ENCODE measurements at places on chromosomes 1 and 21.

DNA sequence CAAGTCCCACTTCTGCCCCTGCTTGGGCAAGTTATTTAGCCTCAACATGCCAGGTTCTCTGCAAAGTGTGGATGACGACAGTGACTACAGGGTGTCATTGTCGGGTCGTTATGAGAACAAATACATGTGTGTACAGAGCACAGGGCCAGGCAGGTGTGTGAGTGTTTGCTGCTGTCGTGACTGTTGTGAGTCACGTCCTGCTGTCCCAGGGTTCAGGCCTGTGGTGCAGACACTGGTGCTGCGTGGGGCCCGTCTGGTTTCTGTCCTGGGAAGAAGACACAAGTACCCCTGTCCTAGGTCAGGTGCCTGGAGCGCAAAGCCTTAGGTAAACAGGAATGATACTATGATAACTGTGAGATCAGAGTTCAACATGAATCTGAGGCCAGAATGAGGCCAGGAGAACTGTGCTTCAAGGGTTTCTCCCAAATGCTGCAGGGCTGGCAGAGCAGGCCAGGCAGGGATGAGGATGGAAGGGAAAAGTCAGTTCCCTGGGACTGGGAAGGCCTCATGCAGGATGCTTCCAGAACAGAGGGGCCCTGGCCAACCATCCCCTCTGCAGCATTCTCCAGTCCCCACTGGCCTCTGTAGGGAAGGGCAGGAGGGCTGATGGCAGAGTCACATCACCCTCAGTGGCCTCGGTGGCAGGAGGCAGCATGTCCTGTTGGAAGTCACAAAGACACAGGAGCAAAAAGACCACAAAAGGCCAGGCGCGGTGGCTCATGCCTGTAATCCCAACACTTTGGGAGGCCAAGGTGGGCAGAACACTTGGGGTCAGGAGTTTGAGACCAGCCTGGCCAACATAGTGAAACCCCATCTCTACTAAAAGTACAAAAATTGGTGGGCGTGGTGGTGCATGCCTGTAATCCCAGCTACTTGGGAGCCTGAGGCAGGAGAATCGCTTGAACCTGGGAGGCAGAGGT is 15.7 kb downstream of the GPR157 start:
- DNase-seq = no peak

DNA sequence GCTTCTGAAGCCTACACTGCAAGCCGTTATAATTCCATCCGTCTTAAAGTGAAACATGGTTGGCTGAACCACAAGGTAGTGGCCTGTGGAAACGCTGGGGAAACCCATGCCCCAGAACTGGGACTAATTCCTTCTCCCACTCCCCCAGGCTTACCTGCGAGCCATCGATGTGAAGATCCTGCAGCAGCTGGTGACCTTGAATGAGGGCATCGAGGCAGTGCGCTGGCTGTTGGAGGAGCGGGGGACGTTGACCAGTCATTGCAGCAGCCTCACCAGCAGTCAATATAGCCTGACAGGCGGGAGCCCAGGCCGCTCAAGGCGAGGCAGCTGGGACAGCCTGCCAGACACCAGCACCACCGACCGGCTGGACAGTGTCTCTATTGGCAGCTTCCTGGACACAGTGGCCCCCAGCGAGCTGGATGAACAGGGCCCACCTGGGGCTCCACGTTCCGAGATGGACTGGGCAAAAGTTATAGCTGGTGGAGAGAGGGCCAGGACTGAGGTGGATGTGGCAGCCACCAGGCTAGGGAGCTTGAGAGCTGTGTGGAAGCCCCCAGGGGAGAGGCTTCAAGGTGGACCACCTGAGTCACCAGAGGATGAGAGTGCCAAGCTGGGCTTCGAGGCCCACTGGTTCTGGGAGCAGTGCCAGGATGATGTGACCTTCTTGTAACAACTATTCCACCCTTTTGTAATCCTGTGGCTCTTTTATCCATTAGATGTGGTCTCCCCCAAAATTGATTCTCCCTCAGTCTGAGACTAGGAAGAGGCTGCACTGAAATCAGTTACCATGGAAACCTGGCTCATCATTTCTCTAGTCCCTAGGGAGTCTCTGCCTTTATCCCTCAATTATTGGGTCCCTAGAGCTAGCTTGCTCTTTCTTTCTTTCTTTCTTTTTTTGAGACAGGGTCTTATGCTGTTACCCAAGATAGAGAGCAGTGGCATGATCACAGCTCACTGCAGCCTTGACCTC is 16.7 kb downstream of the LURAP1 start:
- no peak for DNase-seq

GRCh38 chr1:94512816-94513215 is 28.7 kb downstream of the F3 start:
- no peak for DNase-seq

- no peak for DNase-seq
Observed at GRCh38 chr1:156119503-156120209, 5.1 kb downstream of the LMNA start.

- DNase-seq = no peak
Observed at GRCh38 chr1:31161571-31161970, 78.1 kb downstream of the NKAIN1 start.

DNA sequence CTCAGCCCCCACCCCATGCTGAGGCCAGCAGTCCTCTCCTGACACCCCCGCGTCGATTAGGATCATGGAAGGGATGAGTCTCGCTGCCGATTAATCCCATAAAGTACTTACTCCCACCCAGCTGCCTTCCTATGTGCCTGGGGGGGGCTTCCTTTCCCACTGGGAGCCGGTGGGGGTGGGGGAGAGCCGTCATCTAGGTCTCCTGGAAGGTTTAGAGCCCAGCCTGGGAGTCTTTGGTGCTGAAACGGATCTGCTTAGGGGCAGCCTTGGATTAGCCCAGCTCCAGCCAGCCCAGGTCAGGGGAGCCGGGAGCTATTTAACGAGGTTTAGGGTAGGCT is 9.8 kb downstream of the SAMD11 start:
- DNase-seq = no peak

GRCh38 chr1:111955755-111956154 is 33.7 kb downstream of the KCND3 start:
- DNase-seq = no peak

DNA sequence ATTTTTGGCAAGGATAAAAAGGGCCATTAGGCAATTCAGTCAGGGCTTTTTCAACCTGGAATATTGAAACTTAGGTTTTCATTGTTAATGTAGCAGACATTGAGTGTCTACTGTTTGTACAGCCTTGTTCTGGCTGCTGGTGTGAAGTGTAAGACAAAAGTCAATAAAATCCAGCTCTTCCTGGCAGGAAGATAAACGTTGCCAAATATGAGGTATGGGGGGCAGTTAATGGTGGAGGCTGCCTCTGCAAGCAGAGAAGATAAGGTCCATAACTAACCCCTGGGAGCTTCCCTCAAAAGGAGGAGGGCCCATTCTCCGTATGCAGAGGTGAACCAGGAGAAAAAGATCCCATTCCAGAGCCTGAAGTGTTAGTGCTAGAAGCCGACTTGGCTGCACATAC is 19.5 kb upstream of the SHE start:
- DNase-seq = no peak

DNA sequence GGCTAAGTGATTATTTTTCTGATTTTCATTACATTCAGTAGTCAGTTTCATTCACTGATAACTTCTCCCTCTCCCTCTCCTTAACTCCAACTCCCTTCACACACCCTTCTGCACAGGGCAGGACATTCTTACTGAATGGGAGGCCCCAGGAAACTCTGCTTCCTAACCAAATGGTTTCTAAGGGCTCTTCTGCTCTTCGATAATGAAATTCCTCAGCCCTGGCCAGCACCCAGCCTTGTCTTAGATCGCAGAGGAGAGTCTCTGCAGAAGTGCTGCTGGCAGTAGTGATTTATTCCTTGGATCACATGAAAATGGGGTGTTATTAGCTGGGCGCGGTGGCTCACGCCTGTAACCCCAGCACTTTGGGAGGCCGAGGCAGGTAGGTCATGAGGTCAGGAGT is 16.4 kb downstream of the PLEKHM2 start:
- DNase-seq = no peak

GRCh38 chr21:25025596-25025995 is 581.7 kb downstream of the MRPL39 start:
- no peak for DNase-seq

DNA sequence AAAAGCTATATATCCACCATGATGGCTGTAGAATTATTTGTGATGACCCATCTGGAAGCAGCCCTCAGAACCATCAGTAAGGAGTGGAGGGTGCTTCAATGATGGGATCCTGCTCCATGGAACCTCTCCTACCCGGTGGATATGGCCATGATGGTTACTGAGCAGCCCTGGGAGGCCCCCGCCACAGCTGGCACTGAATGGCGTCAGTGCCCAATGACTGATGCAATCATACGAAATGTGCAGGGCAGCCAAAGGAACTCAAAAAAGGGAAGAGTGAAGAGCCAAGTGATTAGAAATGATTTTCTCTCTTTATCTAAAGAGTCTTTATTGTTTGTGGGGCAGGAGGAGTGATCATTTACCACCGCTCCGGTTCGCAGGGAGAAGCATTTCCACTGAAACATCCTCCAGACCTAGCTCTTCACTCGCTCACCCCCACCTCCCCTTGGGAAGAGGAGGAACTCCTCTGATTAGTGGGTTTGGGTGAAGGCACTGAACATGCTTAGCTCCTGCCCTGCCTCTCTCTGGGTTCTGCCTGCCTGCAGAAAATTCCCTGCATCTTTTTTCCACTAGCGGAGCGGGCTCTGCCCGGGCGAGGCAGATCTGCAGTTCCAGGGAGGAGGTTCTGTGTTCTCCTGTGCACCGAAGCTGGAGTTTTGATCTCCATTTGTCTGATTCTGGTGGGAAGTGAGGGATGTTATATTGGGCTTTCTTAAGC is 260.3 kb downstream of the GRIK3 start:
- no peak for DNase-seq

DNA sequence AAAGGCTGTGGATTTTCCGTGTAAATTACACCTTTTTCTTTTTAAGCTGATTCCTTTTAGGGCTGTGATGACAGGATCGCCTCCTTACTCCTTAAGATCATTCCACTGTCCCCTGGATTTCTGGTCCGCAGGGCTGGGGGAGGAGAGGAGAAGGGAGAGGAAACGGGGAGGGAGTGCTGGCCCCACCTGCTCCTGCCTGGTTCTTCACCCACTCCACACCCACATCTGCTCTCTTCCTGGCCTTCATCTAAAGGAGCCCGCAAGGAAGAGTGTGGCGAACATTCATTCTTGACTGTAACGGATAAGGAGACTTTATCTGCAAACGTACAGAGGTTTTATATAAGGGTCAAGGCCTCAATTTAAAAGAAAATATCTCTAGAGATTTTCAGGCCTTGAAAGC is 242.0 kb downstream of the RHOU start:
- DNase-seq = no peak

- no peak for DNase-seq
Observed at GRCh38 chr1:201250326-201251011, 32.8 kb upstream of the PKP1 start.

DNA sequence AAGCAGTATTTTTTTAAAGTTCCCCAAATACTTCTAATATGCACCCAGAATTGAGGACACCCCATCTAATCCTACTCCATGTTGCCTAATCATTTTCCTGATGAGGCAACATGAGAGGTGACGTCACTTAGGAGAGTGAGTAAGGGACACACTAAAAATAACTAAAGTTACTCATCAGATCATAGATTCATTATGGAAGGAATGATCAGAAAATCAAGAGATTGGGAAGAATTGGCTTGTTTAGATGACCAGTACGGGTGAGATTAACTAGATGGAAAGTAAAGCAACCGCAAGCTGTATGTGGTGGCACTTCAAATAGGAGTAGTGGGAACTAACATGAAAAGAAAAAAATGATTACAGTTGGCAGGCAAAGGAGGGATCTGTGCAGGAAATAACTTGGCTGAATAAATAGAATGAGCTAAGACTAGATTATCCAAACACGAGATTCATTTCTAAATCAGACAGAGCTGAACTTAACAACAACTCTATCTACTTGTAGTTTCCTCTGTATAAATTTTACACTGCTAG is 61.4 kb upstream of the CXADR start:
- no peak for DNase-seq

GRCh38 chr1:234871039-234871709 is 257.5 kb downstream of the TOMM20 start:
- DNase-seq = no peak

- no peak for DNase-seq
Observed at GRCh38 chr1:16984717-16985116, 4.3 kb upstream of the MFAP2 start.

DNA sequence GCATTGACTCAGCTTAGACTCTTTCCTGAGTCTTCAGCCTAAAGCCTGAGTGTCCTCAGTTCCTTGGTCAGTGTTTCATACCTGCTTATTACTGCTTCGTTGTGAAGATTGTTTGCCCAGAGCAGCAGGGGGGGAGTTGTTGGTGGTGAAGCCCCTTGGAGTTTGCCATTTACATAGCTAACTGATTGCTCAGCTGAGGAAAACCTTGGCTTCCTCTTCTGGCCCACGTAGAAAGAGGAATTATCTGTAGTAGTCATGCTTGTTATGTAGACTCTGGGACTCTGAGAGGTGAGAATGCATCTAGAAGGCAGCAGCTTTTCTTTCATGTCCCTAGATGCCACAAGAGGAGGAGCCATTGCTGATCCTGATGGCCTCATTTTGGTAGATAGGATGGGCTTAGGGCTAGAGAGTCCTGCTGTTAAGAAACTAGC is 125.9 kb downstream of the MAST2 start:
- DNase-seq = no peak

- DNase-seq = no peak
Observed at GRCh38 chr1:46686255-46686654, 14.6 kb downstream of the TEX38 start.

DNA sequence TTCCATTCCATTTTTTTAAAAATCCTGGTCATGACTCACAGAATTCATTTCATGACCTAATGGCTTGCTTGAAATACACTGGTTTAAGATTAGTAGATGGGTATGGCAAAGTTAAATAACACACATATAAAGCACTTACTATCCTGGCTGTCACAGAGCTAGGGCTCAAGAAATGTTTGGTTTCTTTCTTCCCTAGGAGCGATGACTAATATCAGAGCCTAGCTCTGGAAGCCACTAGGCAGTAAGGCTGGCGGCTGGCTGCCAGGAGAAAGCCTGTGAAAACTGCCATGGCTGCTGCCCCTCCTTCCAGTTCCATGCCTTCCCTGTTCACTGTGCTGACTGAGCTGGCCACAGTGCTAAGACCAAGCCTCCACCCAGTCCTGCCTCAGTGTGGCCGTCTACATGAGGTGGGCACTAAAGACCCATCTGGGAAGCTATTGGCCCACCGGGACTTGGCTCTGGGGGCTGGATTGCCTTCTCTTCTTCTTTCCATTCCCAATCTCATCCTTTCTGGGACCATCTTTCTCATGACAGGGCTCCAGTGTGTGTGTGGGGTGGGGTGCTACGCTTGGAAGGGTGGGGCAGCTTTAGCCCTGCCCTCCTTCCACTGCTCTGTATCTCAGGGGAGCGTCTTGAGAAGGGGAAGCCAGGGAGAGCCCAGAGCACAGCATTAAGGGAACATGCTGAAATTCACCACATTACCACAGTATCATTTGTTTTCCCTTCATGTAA is 10.8 kb upstream of the ASCL5 start:
- peak; percentile 81 for DNase-seq

- no peak for DNase-seq
Observed at GRCh38 chr1:10173582-10173981, 36.8 kb upstream of the KIF1B start.
